Mesenteric fat pad (tissue), 1 donor: ENCODE measurements at places on chromosomes 16 and 17.

DNA sequence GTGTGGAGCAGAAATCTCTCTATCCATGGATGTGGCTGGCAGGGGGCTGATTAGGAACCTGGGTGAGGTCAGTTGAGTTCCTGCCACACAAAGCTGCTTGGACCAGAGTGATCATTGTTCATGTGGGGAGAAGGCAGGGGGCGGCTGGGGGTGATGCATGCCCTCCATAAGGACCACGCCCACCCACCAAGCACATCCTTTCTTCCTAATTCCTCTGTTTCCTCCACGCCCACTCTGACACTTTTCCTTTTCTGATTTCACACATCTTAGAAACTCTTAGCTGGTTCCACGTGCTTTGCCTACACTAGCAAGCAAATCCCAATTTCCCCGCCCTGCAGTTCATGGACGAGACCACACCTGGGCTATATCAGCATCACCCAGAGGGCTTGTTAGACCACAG is 108.5 kb downstream of the SDK2 start:
- DNase-seq = no peak

DNA sequence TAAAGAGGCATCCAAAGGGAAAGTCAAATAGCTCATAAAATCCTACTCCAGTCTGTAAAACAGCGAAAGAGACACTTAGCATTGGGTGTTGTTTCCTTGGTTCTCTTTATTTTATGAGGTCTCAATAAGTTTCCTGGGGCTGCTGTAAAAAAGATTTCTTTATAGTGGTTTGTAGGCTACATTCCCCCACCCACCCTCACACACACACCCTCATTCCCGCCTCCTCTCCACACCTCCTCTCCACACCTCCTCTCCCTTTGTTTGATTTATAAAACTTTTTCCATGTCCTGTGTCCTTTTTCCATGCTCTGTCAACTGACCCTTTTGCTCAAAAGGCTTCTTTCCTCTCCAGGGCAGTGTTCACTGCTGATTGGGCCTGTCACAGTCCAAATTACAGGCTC is 178.9 kb upstream of the SOX9 start:
- DNase-seq = no peak

DNA sequence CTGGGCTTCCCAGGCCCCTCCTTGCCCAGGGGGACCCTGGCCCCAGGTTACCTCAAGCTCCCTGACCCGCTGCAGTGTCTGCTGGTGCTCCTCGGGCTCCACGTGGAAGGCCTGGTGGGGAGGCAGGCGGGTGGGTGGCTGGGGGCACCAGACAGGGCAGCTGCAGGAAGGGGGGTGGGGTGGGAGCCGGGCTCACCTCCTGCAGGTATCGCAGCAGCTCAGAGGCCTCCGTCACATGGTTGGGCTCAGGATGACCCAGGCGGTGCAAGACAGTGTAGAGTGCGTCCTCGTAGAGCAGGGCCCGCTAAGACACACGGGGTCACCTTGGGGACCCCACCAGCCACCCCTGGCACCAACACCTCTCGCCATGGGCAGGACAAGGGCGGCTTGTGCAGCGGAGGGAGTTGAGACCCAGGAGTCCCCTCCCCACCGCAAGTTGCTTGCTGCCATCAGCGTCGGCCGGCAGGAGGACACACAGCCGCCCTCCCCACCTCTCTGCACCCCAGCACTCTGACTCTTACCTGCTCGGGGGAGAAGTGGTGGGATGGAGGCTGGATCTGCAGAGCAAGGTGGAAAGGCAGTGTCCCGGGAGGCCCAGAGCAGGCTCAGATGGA is 1.1 kb downstream of the UNC13D start:
- DNase-seq = no peak

DNA sequence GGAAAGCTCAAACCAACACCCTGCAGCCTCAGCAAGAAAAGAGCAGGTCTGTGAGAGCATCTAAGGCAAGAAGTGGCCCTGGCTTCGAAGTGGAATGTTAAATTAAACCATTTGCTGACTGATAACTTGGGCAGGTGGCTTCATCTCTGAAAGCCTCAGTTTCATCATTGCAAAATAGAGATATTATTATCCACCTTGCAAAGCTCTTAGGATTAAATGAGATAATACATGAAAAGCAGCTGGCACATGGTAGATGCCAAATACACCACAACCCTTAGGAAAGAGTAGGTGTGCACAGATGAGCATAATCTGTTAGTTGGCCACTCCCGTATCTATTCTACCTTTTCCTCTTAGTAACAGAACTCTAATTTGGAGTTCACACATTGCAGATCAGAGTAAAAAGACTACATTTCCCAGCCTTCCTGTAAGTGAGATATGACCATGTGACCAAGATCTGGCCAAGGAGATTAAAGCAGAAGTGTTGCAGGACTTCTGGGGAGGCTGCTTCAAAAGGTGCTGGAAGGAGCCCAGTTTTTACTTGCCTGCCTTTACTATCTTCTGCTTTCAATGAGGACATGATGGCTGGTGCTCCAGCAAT is 288.7 kb downstream of the SOX9 start:
- DNase-seq = no peak

- DNase-seq = no peak
Measured at GRCh38 chr17:79654350-79654959, 43.6 kb upstream of the RBFOX3 start.

DNA sequence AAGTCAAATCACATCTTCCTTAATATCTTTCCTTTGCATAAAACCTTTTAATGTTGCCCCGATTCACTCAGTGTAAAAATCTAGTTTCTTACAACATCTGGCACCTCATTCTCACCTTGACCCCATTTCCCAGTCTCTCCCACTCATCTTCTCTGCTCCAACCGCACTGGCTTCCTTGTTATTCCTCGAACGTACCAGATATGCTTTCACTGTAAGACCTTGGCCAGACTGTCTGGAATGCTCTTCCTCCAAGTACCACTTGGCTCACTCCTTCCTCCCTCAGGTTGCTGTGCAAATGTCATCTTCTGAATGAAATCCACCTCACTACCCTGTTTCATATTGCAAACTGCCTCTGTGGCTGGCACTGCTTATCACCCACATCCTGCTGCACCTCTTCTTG is 433.6 kb downstream of the HAPSTR1 start:
- DNase-seq = no peak

DNA sequence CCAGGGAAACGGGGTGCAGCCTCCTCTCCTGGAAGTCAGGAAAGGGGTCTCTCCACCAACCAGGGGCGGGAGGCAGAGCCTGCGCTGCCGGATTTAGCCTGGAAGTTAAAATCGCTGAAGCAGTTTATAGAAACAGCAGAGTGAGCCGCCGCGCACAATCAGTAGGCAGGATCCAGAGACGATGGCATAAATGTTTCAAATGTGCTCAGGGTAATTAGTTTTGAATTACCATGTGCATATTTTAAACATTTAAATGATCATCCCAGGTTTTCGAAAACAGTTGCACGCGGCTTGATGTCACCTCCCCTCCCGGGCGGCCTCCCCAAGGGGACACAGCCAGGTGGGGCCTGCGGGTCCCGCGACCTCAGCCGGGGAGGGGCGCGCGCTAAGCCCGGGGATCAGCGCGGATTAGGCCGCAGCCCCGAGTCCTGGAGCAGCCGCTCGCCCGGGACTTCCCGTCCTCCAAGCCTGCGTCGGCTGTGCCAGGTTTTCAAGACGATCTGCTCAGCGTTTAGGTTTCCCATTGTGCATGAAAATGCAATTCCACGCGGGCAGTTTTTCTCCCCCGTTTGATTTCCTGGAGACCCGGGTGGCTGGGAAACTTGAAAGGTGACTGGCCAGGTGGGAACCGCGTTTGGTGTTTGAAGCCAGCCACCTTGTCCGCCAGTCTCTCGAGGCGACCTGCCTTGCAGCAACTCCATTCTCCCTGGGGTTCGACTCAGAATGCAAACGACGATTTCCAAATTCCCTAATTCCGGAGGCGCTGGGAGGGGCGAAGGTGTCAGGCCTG is 78.3 kb downstream of the RPA1 start:
- DNase-seq = no peak

DNA sequence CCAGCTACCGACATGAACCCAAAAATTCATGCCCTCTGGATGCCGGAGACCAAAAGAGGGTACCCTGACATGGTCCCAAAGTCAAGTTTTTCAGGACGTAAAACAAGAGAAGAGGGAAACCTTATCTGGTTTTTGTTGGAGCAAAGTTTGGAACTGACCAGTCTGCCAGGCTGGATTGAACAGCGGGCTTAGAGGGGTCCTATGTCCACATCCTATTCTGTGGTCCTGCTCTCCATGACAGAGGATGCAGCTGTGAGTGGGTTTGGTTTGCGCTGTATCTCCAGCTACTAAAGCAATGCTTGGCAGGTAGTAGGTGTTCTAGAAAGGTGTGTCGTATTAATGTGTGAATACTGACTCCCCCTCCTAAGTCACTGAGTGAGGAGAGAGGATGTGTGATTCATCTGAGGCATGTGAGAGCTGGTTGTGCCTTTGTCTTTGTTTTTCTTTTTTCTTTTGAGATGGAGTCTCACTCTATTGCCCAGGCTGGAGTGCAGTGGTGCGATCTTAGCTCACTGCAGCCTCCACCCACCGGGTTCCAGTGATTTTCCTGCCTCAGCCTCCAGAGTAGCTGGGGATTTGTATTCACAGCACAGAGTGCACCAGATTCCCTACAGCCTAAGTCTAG is 31.0 kb downstream of the PMM2 start:
- no peak for DNase-seq

DNA sequence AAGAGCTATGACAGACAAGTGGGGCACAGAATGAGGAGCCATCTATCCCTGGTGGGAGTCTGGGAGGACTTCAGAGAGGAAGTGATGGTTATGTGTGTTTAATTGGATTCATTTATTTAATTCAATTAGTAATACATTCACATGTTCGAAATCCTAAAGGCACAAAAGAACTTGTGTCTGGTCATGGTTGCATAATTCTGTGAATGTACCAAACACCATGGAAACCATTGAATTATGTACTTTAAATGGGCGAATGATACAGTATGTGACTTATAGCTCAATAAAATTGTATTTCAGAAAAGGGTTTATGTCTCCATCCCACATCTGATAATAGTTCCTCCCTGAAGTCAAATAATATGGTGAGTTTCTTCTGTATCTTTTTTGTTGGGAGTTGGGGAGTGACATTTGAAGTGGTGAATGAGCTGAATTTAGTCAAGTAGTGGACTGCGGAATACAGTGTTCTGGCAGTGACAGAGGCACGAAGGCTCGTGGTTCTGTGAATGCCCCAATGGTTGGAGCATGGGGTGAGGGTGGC is 19.8 kb upstream of the G6PC1 start:
- no peak for DNase-seq
